ENCODE measurements at places on chromosomes 5 and 9. TPM values are rescaled to one million over a fixed set of nuclear protein-coding genes. Genes with fewer than 3 reads are reported as not detected.
A peak's percentile ranks its signal among the peaks of the same experiment; 100 is the strongest.

RASGRF2 gene
- 7.4 TPM for total RNA-seq

DNA sequence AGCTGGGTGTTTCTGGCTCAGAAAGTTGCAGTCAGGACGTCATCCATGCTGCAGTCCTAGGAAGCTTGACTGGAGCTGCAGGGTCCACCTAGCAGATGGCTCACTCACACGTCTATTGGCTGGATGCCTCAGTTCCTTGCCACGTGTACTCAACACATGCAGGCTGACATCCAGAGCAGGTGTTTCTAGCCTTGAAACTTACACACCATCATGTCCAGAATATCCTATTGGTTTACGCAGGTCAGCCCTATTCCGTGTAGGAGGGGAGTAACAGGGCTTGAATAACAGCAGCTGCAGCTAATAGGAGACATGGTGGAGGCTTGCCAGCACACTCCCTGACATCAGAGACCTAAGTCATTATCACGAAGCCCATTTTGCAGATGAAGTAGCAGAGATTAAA is 473.5 kb downstream of the ACTL7B start:
- DNase-seq: no peak

DNA sequence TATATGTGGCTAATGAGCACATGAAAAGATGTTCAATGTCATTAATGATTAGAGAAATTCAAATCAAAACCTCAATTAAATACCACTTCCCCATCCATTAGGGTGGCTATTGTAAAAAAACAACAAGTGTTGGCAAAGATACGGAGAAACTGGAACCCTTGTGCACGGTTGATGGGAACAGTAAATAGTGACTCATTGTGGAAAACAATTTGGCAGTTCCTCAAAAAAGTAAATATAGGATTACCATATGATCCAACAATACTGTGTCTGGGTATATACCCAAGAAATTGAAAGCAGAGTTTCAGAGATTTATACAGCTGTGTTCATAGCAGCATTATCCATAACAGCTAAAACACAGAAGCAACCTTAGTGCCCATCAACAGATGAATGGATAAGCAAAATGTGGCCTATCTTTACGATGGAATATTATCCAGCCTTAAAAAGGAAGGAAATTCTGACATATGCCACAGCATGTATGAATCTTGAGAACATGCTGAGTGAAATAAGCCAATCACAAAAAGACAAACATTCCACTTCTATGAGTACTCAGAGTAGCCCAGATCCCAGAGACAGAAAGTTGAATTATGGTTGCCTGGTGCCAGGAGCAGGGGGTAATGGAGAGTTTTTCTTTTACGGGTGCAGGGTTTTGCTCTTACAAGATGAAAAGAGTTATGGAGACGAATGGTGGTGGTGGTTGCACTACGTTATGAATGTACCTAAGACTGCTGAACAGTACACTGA is 41.4 kb upstream of the LRRC14B start:
- peak; percentile 49 for DNase-seq

DNA sequence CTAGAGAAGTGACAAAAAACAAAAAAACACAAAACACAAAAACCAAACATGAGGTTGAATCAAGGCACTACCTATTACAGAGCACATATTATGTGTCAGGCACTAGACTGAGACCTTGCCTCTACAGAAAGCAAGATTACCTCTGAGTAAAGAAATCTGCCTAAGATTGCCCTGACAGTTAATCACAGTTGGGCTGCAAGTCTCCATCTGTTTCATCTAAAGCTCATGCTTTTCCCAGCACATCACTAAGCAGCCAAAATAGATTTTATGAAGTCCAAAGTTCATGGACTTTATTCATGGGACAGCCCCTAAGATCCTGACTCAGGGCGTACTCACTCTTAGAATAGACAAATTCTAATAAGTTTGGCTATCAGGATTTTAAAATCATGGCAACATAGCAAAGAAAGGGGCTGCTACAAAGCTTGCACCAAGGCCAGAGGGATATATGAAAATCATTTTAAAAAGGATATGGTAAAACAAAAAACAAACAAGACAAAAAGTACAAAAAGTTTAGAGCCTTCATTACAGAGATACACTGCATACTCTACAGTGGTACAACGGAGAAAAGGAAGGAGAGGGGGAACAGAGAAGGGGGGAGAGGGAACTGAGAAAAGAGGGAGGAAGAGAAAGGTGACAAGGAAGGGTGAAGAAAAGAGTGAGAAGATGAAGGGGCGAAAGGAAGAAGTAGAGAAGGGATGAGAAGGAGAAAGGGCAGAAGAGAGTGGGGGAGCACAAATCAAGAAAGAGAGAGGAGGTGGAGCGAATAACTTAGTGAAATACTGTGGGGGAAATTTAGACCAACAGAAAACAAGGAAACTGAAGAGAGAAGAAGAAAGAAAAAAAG is 58.2 kb downstream of the RICTOR start:
- no peak for DNase-seq

GRCh38 chr5:34534523-34535103 is 121.5 kb upstream of the RAI14 start:
- no peak for DNase-seq

CDC20B gene
- total RNA-seq: not detected

GRCh38 chr5:16856531-16856930 is 79.6 kb downstream of the MYO10 start:
- DNase-seq: no peak

DNA sequence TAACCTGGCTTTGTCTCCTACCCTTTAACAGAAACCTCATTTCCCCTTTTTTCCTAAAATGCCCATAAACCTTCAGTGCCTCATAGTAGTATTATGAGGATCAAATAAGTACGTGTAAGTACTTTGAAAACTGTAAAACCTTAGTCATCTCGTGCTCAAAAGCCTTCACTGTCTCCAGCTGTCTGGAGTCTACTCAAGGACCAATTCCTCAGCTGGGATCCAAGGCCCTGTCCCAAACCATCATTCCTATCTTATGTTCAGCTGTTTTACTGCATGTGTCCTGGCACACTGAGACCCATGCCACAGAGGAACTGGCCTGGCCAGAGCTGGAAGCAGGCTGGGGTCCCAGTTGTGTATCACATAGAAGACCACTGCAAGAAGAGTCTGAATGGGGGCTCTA is 15.9 kb downstream of the ADAMTSL1 start:
- DNase-seq: no peak

DNA sequence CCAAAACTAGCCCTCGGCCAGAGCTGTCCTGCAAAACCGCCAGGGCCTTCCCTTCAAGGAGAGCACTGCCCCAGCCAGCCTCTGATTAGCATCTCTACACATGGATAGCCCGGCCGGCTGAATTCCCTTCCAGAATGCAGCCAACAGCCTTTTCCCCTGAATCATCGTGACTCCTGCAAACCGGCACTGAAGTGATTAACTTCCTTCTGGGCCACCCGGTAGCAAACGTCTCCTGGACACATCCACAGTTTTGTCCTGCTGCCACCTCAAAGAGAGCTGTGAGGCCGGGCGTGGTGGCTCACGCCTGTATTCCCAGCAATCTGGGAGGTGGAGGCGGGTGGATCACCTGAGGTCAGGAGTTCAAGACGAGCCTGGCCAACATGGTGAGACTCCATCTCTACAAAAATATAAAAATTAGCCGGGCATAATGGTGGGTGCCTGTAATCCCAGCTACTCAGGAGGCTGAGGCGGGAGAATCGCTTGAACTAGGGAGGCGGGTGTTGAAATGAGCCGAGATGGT is 21.1 kb upstream of the EEIG1 start:
- DNase-seq: peak; percentile 83

LRRTM2 gene
- total RNA-seq: 1.2 TPM

GRCh38 chr9:85586684-85587083 is 155.1 kb downstream of the AGTPBP1 start:
- DNase-seq: no peak

GRCh38 chr5:76404223-76405211 is 1.4 kb downstream of the IQGAP2 start:
- DNase-seq: no peak

- DNase-seq: no peak
Measured at GRCh38 chr9:73816905-73817304, 665.2 kb downstream of the ANXA1 start.

DNA sequence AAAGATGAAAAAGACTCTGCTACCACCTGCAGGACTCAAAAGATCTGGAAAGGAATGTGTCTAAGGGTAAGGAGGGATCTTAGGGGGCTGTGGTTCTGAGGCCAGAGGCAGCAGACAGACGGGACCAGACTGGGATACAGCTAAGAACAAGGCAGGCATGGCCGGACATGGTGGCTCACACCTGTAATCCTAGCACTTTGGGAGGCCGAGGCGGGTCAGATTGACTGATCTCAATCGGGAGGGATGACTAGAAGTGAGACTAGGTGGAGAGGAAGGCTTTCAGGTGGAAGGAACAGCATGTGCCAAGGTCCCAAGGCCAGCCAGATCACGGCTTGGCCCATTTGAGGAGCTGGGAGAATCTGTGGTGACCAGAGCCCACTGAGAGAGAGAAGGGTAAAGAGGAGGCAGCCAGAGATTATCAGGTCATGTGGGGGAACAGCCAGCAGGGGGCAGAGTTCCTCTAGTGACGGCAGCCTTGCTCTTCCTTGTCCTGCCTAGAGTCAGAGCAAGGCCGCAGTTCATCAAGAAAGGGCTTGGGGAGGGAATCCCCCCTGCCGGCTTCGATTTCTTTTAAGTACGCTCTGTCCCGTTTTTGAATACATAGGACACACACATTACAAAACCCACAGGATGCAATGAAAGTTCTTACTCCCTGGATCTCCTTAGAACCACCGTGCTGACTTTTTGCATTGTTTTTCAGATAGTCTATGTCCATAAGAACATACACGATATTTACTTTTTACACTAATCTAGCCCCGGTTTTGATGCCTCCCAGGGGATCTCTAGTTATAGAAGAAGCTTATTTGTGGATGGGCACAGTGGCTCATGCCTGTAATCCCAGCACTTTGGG is 2.6 kb upstream of the OLFML2A start:
- DNase-seq: peak; percentile 65

DNA sequence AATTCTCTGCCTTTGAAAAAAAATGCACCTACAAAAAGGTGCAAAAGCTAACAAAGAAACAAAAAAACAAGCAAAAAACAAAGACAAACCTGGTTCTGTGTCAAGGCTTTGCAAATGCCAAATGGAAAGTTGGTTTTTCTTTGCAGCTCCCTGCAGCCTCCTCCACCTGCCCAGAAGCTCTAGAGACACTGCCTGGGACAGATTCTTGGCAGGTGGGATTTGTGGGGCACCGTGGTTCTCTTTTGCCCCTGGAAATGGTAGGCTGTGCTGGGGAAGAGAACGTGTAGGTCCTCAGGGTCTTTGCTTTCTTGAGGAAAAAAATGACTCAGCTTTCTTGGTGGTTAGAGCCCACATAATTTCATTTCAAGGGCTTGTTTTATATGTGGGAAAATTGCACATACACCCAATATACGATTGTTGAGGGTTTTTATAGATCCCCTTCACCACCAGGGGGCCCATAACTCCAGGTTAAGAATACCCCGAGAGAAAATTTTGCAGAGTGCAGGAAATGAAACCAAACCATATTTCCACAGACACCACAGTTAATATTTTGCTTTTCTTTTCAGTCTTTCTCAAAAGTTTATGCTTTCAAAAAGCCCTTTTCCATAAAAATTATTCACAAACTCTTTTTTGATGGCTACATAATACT is 58.7 kb downstream of the NXNL2 start:
- peak; percentile 39 for DNase-seq

DNA sequence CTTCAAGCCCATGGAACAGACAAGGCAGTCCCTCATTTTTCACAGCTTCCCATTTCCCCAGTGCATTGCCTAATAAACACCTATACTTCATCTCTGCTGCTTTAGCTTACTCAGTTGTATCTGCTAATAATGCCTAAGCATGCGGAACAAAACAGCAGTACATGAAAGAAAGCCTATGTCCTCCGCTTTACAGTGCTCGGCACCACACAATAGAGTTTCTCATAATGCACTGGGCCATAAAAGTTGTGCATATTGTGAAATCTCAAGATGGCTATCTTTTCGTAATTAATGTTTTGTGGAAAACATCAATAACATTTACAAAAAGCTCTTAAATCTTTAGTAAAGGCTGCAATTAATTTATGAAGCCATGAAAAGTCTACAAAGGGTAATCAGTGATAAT is 69.3 kb downstream of the DENND1A start:
- DNase-seq: no peak

Measured in H4 (cell line).